NCI-H345 (cell line): ENCODE measurements at places on chromosomes 5 and 9.

GRCh38 chr9:136140966-136141365 lies 22.3 kb upstream of the TMEM250 start:
- DNase-seq = peak; percentile 90

DNA sequence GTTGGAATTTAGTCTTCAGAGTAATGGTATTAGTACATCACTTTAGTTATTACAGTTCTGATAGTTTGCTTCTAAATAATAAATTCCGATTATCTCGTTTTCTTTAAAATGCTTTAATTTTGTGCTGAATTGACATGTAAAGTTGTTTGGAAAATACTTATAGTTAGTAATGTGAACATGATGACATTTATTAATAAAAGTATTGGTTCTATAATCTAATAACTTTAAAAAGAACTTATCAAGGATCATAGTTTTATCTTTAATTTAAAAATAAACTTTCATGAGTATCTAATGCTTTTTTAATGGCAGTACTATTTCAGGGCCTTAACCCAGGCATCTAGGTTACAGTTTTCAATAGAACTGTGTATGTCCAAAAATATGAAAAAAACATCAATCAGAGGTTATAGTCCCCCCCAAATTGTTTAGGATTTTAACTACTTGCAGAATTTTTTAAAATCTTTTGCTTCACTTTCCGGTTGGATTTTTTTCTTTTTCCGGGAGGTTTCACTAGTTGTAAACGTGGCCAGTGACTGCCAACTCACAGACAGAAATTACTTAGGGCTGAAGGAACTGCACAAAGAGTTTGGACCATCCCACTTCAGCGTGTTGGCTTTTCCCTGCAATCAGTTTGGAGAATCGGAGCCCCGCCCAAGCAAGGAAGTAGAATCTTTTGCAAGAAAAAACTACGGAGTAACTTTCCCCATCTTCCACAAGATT lies 680 bp downstream of the GPX8 start:
- no peak for DNase-seq

DNA sequence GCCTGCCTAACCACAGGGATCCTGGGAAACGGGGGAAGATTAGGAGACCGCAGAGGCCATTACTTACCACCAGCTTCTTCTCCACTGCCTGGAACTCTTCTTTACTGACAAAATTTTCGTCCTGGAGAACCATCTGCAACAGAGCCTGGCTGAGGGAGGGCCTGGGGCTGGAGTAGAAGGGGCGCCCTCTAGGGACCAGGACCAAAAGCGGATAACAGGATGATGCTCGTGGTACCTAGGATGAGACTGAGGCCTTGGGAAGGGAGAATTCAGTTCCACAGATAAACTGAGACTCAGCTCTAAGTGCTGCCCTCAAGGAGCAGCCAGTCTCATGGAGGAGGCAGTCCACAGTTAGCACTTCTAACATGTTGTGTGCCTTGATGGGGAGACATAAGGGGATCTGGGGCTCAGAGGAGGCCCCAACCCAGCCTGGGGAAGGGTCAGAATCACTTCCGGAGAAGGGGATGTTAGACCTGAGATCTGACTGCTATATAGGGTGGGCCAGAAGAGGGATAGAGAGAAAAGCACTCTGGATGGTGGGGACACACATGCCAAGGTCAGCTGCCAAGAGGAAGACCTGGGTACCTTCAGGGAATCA lies 1.2 kb downstream of the SPATA24 start:
- DNase-seq = peak; percentile 37

DNA sequence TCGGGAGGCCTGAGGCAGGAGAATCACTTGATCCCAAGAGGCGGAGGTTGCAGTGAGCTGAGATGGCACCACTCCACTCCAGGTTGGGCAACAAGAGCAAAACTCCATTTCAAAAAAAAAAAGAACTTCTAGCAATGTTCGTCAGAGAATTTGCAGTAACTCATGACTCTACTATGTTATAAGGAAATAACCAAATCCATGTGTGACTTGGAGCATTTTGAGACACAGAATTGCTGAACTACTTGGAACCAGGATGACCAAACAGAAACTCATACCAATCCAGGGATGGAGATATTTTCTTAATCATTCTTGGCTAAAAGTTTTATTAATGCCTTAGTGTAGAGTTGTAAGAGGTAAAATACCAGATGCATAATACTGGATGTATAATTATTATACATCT lies 99.9 kb upstream of the BNC2 start:
- DNase-seq = no peak

DNA sequence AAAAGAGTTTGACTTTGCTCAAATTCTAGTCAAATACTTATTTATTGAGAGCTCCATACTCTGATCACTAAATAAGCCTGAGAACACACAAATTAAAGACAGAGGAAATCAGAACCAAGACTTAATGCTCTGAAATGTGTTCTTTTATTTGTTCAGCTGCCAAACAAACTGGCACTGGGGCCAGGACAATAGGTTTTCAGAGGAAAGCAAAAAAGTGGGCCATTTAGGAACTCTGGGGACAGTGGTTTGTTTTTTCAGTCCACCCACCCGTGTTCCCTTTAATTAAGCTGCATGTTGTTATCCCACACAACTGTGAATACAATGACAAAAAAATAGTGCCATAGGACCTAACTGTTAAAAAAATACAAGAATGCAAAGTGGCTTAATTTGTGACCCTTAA lies 95.4 kb upstream of the RETREG1 start:
- DNase-seq = no peak

- no peak for DNase-seq
Measured at GRCh38 chr5:134124289-134125038, 10.0 kb downstream of the TCF7 start.

GRCh38 chr5:95927927-95928723 lies 33.5 kb downstream of the ELL2 start:
- DNase-seq = no peak

GRCh38 chr5:170449232-170449631 lies 54.6 kb upstream of the KCNIP1 start:
- no peak for DNase-seq

DNA sequence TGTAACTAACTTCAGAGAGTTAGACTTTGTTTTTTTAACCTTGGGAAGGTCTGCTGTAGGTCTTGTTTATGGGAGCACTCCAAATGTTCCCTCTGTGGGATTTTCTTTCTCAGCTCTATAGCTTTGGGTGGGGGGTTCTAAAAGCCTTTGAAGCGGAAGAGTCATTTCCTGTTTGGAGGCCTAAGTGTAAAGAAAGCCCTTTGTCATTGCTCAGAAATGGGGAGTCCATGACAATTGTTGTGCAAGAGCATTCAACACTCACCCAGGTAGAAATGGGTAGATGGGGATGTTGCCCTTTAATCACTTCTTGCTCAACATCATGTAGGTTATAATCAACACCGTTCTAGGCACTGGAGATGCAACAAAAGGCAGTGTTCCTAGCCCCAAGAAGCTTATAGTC lies 30.3 kb upstream of the MAST4 start:
- DNase-seq = no peak

DNA sequence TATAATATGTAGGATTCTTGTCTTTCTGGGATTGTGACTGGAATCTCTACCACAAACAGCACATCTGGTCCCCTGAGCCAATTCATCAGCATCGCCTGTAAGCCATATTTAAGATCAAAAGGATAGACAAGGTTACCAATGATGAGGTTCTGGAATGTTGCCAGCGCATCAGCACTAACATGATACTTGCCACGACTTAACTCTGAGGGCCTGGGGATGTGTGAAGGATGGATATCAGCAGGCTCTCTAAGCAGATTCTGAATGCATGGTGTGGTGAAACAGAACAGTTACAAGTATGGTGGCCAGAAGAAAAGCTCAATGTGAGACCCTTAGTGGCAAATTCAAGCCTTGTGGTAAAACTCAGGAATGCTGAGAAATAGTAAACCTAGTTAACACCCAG lies 143.0 kb downstream of the XRCC4 start:
- DNase-seq = peak; percentile 14

DNA sequence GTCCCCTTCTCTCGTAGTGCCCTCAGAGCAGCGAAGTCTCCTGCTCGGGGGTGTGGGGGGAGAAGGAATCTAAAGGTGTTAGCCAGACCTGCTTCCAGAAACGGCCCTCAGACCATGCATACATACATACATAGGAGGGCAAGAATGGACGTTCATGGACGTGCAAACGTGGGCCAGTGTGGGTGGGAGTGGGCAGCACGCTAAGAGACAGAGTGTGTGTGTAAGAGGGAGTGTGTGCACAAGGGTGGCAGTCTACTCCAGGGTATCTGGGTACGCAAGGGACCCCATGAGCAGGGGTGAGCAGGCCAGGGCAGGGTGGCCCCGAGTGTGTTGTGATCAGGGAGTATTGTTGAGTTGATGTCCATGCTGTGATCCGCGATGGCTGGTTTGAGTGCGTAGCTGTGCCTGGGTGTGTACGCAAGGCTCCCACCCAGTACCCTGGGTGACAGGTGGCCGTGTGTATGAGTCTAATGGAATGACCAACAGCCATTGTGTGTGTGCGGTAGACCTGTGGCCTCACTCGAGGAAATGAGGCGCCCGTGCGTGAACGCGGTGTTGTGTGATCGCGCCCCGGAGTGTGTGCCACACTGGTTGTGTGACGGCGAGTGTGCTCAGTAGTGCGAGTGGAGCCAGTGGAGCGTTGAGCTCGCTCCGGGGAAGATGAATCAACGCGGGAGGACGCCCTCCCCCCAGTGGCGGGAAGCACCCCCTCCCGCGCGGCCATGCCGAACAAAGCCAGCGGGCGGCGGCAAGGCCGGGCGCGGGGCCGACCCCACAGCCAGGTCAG lies 826 bp downstream of the GPRIN1 start:
- peak; percentile 58 for DNase-seq

- no peak for DNase-seq
Measured at GRCh38 chr5:96412868-96413449, 20.1 kb downstream of the PCSK1 start.

DNA sequence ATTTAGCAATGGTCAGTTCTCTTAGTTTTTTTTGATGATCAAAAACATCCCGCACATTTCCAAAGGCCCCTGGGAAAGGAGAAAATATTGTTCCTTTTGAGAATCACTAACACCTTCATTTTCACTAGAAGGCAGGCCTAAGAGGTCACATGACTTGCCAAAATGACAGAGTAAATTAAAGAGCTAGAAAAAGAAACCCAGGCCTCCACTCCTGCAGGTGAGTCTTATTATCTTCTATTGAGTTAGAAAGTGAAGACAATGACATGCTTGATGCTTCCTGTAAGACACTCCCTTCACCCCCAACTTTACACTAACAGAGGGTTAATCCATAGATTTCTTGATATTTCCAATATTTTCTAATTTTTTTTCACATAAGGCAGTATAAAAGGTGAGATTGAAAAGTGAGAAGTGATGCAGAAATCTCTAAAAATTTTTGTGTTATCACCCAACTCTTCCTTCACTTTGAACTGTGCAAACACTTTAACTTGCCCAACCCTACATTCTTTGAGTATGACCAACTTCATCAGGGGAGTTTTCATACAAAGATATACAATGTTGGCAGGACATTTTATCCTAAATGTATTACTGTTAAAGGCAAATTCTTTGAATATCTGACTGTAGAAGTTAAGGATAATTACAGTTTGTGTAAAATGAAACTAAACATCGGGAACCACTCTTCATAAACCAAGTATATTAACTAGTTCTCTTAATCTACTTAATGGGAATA lies 57.1 kb downstream of the SUB1 start:
- no peak for DNase-seq

DNA sequence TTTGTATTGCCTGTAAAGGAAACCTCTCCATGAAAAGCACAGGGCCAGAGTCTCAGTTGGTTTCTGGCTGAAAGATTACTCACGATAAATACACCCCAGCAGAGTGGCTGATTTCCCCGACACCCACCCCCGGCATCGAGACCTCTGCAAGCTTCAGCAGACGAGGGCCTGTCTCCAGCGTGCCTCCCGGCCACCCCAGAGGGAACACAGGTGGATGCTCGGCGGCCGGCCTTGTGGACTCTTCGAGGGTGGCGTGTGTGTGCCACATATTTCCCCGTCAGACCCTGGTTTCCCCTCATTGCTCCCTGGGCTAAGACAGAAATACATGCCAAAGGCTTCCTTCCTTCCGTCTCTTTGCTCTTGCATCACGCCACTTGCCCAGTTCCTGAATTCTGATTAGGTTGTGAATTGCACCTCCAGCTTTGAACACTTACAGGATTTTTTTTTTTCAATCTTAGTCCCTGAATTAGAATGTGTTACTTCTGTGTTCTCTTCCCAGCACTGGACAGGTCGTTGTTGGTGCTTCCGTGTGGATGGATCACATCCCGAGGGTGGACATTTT lies 13.6 kb downstream of the IRX1 start:
- no peak for DNase-seq

- DNase-seq = no peak
Measured at GRCh38 chr5:169173372-169173771, 127.6 kb downstream of the SLIT3 start.

- no peak for DNase-seq
Measured at GRCh38 chr5:78953092-78953800, 31.9 kb downstream of the ARSB start.

- no peak for DNase-seq
Measured at GRCh38 chr5:74578356-74579044, 62.0 kb downstream of the ENC1 start.

DNA sequence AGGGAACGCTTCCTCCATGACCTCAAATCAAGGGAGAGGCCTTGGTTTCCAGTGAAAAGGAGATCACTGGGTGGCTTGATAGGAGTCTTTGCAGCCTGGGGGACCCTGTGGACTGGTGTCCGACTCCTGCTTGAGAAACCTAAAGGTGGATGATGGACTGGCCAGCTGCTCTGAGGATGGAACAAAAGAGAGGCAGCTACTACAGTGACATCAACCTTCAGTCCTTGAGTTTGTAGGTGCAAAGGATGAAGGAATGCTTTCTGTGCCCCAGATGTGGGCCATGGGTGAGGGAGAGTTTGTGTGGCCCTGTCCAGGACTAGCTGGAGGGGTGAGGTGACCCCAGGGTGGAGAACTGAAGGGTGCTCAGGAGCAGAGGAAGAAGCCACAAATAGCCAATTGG lies 114.4 kb upstream of the TBC1D2 start:
- no peak for DNase-seq

DNA sequence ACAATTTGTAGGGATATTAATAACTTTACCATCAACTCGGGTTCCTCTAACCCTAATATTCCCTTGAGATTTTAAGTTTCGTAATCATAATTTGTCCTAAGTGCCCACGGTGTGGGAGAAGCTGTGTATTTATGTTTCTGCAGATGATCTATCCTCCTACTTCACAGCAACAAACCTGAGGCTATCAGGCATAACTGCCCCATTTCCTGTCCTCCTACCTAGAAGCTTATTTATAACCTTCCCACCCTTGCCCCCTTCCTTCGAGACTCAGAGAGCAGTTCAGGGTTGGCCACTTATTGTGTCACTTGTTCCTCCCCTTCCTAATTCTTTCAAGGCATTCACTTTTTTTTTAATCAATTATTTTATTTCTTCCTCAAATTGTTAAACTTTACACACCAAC lies 29.6 kb upstream of the LCP2 start:
- no peak for DNase-seq

GRCh38 chr5:2293906-2294305 lies 411.2 kb upstream of the IRX4 start:
- no peak for DNase-seq

- DNase-seq = no peak
Measured at GRCh38 chr9:116389541-116390302, 236.1 kb downstream of the PAPPA start.
